ENCODE measurements at places on chromosomes 5 and 9.
A peak's percentile ranks its signal among the peaks of the same experiment; 100 is the strongest.

DNA sequence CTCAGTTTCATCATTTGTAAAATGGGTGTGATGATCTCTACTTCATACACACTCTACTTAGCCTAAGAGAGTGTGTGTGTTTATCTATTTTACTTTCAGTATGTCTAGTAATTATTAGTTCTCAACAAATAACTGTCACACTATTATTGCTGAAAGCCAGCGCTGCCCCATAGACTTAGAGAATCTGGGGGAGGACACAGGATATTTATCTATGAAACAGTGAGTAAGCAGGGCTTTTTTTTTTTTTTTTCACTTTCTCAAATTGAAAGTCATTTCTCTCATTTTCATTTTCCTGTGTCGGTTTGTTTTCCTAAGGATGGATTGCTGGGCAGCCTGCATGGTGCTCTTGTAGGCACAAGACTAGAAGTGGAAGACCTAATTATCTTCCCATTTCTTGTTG lies 248.4 kb upstream of the RPS23 start:
- DNase-seq: no peak

DNA sequence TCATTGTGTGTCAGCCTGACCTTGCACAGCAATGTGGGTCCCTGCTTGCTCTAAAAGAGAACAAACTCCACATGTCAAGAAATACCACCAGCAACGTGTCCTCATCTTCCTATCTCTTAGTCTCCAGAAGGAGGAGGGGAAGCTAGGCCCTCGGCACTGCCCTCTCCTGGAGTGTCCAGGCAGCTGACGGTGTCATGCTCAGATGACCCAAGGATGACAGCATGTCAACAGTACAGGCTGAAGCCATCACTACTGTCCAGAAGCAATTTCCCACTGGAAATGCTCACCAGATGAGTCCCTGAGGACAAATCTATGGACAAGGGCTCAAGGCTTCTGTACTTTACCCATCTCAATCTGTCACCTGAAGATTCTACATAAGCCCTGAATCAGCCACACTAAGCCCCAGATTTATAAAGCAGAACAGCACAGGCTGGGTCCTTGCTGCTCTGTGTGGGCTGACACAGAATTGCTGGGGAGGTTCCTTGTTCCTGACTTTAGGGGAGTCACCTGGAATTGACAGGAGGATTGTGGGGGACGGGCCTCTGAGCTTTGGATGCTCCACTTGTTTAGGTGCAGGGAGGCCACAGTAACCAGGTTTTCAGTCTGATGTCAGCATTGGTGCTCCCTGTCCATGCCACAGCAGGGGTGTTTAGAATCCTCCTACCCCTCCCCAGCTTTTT lies 210.2 kb downstream of the DAB2IP start:
- no peak for DNase-seq

GRCh38 chr5:87074934-87075541 lies 192.6 kb upstream of the RASA1 start:
- no peak for DNase-seq

GRCh38 chr5:19676895-19677294 lies 311.1 kb downstream of the CDH18 start:
- peak; percentile 15 for DNase-seq

GRCh38 chr5:41325074-41325473 lies 111.7 kb upstream of the C6 start:
- DNase-seq: no peak
